ENCODE measurements at places on chromosomes 2 and 18.

DNA sequence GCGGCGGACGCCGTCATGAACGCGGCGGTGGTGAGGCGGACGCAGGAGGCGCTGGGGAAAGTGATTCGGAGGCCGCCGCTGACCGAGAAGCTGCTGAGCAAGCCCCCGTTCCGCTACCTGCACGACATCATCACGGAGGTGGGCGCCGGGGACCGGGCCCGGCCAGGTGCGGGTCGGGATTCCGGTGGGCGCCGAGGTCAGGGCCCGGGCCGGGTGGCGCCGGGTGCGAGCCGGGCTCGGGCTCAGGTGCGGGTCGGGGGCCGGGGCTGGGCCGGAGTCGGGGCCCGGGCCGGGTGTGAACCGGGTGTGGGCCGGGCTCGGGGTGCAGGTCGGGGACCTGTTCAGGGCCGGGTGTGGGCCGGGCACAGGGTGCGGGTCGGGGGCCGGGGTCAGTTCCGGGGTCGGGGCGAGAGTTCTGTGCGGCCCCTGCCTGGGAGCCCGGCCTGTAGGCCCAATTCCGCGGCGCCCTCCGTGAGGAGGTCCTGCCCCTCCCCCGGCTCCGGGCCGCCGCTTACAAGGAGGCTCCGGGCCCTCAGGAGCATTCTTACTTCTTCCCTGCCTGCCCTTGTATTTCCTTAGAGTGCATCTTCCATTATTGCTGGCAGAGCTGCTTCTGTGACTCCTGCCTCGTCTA is 447 bp downstream of the TRAF3IP1 start:
- DNase-seq = no peak

- no peak for DNase-seq
These were observed 102.4 kb downstream of the CABLES1 start for GRCh38 chr18:23237524-23238151.

GRCh38 chr2:191355170-191355758 is 110.1 kb downstream of the MYO1B start:
- no peak for DNase-seq

DNA sequence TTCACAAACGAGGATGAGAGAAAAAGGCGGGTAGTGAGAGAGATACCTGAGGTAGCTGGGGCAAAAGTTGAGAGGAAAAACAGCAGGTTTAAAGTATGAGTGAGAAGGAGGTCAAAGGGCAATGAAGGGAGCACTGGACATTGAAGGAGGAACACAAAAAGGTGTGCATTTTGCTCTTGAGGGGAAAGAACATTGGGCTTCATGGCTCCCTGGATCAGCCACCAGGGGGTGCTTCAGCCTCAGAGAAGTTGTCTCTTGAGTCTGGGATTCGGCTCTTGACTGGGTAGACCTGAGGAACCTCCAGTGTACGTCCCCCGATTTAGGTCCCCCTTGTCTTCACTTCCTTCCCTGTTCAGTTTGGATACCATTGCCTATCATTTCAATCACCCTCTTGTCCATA is 128.5 kb downstream of the RAPGEF4 start:
- DNase-seq = no peak

DNA sequence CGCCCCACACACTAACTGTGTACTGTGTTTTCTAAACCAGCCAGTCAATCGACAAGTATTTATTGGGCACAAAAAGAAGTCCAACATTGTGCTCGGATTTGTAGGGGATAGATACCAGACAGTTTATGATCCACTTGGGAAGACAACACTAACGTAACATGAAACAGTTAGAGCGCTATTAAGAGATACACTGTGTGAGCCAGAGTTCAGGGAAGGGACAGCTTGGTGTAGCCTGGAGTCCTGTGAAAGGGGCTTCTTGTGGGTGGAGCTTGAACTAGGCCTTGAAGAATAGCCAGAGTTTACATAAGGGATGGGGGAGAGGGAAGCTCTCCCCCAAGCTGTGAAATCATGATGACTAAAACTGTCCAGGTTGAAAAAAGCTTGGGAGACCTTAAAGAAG is 176.4 kb upstream of the TCF4 start:
- no peak for DNase-seq

- no peak for DNase-seq
These were observed 891.6 kb upstream of the CRIM1 start for GRCh38 chr2:35463805-35464596.

DNA sequence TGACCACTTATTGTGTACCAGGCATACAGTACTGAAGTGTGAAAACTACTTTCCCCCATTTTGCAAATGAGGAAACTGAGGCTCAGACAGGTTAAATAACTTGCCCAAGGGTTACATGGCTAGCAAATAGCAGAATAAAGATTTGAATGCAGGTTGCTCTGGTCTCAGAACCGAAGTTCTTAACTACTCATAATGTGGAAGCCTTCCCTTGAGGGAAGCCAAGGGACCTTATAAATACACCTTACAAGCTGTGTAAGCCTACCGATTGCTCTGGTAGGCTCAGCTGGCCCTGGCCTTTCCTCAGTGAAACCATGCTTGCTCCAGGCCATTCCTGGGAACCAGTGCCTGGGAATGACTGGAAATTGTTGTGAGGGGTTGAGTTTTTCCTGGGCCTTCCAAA is 114.6 kb upstream of the CDCA7 start:
- DNase-seq = no peak

DNA sequence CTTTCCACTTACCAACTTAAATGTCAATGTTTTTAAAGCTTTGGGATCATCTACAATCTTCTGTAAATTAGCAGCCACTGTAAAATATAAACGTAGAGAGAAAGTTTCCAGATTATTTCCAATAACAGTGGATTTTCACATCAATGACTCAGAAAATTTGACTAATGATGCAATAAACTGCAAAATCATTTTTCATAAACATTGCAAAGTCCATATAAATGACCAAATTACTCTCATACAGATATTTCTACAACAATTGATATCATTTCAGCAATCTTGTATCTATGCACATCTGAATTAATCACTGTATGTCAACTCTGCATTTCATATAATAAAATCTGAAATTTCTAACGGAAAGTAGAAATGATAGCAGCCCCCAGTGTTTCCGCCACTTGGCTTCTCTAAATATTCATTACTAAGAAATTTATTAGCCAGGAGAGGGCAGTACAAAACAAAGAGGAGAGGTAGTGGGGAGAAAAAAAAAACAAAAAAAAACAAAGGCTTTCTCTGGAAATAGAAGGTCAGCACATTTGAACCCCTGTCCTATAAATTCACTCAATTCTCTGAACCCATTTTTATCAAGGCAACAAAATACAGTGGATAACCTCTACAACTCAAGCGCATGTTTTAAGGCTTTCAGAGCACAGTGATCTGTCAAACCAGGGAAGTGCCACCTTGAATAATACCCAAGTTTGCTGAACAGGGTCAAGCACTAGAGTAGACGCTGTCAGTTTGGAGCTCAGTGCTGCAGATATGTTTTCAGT is 282.6 kb downstream of the STK39 start:
- no peak for DNase-seq
